COR-L47 (cell line): ENCODE measurements at places on chromosomes 2 and 18.

- no peak for DNase-seq
These were observed 47.1 kb upstream of the ZNF519 start for GRCh38 chr18:14179306-14179705.

DNA sequence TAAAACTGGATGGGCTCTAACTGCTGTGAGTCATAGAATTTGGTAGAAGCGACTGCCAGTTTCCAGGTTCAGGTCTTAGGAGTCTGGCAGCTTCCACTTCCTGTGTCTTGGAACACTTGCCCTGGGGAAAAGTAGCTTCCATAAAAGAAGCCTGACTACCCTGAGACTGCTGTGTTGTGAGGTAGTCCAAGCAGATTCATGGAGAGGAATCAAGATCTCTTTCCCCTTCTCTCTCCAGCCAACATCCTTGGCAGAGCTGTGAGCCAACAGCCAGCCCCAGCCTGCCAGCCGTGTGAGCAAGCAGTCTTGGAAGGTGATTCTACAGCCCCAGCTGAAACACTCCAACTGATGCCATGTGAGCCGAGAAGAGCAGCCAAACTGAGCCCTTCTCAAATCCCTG lies 33.7 kb downstream of the SLC20A1 start:
- DNase-seq: no peak

GRCh38 chr2:15311201-15311907 lies 249.8 kb downstream of the NBAS start:
- no peak for DNase-seq

- no peak for DNase-seq
These were observed 82.0 kb downstream of the NRP2 start for GRCh38 chr2:205764270-205764746.

DNA sequence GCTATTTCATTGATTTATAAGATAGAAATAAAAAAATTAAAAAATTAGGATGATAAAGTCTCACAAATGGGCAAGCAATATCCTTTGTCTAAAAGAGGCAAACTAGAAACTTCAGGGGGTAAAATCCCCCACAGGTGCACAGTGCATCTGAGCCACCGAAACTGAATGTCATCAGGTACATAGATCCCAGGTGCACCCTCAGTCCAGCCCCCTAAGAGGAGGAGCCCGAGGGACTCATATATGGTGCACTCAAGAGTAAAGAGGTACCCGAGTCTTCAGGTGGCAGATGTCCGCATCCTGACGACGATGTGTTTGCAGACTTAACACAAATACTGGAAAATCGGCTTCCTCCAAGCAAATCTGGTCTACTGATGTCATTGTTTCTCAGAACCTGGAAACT lies 11.3 kb downstream of the QPCT start:
- DNase-seq: no peak

DNA sequence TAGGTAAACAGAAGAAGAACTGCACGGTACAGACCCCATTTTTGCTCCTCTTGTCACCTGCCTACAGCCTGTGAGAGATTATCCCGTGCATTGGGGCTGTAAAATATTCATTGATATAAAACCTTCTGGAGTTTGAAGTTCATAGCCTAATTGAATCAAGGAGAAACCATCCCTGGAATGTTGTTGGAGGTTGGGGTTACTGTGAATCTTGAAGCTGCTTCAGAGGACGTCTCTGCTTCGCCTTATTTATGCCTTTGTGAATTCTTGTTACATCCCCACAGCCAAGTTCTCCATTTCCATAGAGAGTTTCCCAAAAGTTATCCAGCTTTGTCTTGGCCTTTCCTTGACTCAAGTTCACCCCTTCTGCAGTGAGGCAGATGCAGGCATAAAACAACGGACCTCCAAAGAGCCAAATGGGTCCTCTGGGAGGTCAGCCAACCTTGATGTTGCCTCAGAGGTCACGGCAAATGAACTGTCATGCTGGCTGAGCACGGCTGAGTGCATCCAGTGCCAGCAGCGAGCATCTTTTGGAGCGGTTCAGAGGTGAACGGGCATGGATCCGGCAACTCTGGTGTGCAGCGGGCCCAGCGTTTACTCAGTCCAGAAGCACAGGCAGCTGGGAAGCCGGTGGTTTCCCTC lies 317.6 kb downstream of the PRKCE start:
- DNase-seq: no peak

- DNase-seq: no peak
These were observed 372.1 kb upstream of the MYT1L start for GRCh38 chr2:2703172-2703571.

DNA sequence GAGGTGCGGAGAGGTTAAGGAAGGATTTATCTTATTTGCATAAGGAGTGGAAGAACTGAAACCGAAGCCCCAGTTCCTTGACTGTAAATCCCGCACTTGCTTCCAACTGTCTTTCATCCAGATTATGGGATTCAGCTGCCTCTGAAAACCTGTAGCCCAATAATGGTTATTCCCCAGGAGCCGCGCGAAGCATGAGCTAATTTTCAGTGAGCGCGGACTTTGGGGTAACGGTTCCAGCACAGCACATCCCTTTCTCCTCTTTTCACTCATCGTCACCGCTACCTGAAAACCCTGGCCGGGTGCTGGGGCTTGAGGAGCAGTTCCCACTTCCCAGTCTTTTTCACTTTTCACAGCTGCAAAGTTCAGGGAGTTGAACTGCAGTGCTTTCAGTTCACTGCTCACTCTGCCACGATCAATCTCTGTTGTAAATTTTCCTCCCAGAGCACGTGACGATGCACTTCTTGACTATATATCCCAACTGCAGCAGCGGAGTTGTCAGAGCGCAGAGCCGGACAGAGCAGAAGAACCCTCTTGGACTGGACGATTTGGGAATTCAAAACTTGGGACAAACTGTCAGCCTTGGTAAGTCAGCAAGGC lies at the start of gene KCNE4:
Gene KCNE4, plus strand, starts transcription at position 498 of the 597 bp plus-strand sequence. CDS start 641 bp downstream, outside the sequence.
- DNase-seq: no peak
